ENCODE measurements at places on chromosomes 16 and 17.

GRCh38 chr17:49987681-49988441, 7.2 kb downstream of the DLX3 start:
- no peak for DNase-seq

GRCh38 chr16:16021020-16021419, 71.6 kb downstream of the ABCC1 start:
- no peak for DNase-seq

- DNase-seq = no peak
Observed at GRCh38 chr16:17224879-17225281, 245.9 kb downstream of the XYLT1 start.

DNA sequence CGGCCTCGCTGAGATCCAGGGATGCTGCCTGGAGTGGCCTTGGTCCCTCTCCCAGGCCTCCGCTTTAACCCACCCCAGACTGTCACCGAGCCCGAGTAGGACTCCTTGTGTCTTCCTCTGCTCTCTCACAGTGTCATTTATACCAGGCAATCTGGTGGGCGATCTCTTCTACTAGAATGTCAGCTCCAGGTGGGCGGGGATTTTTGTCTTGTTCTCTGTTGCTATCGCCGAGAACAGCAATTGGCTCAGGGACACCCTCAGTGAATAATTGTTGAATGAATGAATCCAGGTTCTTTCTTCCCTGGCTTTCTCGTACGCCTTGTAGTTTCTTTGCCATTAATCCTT, 591 bp downstream of the DHX38 start:
- no peak for DNase-seq

DNA sequence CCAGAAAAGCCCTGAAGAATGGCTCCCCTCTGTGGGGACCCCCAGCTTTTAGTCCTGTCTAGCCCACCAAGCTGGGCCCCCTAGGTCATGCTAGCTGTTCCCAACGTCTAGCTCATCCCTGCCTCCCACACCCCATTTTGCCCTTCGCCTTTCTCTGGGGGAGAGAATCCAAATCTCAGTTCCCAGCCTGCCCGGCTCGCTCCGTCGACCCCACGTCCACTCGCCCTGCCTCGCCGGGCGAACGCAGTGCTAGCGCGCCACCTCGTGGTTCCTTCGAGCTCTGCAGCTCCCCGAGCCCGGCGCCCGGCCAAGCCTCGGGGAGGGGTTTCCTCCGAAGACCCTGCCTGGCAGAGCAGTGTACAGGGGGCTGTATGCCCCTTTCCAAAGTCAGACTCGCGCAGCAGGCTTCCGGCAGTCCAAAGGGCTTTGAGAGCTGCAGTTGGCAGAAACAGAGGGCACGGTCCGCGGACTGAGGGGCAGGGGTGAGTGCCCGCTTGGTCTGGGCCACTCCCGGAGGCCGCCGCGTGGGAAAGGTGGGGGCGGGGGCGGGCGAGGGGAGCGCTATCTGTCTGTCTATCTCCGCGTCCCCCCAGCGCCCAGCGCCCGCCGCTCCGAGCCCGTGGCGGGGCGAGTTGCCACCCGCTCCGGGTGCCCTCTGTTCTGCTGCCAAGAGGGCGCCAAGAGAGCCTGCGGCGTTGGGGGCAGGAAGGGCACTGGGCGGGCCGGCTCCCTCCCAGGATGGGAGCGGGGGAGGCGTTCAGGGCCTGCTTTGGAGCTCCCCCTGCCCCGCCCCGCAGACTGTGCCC, 1.7 kb upstream of the DLX3 start:
- DNase-seq = no peak

- no peak for DNase-seq
Observed at GRCh38 chr17:57375770-57376225, 119.5 kb downstream of the MSI2 start.

DNA sequence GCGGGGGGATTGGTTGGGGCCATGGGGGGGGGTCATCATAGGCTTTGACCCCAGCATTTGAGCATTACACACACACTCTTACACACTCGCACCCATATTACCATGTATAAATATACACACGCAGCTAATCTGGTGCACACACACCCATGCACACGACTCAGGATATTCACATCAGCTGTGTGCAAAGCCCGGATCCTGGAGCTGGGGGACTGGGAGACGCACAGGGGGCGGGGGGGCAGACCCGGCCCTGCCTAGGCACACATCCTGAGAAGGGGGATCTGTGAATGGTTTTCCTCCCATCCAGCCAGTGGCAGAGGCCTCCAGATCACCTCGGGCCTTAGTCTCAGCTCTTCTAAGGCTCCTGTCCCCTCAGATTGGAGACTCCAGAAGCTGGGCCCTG, 5.6 kb downstream of the ASGR2 start:
- no peak for DNase-seq

GRCh38 chr17:64920026-64920418, 744 bp upstream of the LRRC37A3 start:
- DNase-seq = no peak

DNA sequence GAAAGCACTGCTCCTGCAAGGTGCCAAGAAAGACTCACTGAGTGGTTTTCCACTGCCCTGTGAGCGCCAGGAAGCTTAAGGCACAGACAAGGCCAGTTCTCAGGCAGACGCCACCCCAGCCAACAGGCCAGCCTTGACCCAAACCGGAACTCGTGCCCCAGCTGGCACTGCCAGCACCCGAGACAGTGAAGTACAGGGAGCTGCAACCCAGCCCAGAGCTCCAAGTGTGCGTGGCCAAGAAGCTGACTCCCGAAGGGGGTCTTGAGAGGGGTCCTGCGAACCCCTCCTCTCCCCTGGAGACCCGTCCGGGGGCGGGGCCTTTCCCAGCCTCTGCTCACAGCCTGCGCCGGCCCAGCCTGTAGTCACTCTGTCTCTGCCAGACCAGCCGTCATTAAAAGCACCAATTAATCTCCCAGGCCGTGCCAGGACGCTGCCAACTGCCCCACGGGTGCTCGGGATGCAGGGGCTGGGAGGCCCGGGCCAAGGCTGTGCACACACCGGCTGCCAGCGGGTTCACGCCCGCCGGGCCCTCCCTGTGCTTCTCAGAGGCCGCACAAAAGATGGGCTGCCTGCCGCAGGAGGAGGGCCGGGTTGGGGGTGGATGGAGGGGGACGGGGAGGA, 4.4 kb upstream of the SOX8 start:
- no peak for DNase-seq

- DNase-seq = no peak
Observed at GRCh38 chr17:44105941-44106340, 17.5 kb downstream of the HDAC5 start.

GRCh38 chr17:72705905-72706395, 386.5 kb downstream of the SLC39A11 start:
- no peak for DNase-seq

GRCh38 chr16:70568601-70569237, 45.1 kb downstream of the SF3B3 start:
- no peak for DNase-seq

- no peak for DNase-seq
Observed at GRCh38 chr16:26524281-26524680, 542.4 kb upstream of the C16orf82 start.

DNA sequence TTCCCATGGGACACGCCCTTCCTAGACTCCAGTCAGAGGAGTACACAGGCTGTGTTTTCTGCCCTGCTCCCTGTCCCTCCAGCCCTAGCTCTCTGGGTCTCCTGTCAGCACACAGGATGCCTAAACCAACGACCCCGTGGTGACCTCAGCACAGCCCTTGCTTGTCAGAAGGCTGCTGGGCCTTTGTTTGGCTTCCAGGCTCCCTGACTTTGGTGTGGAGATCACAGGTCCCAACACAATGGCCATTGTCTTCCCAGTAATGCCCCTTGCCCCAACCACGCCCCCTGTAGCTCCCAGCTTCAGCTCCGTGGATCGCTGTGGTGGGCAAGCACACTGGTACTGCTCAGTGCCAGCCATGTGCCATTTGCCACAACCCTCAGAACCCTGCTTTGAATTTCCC, 15.0 kb downstream of the HNF1B start:
- DNase-seq = no peak

- DNase-seq = no peak
Observed at GRCh38 chr17:34706029-34706428, 126.6 kb downstream of the TMEM132E start.

DNA sequence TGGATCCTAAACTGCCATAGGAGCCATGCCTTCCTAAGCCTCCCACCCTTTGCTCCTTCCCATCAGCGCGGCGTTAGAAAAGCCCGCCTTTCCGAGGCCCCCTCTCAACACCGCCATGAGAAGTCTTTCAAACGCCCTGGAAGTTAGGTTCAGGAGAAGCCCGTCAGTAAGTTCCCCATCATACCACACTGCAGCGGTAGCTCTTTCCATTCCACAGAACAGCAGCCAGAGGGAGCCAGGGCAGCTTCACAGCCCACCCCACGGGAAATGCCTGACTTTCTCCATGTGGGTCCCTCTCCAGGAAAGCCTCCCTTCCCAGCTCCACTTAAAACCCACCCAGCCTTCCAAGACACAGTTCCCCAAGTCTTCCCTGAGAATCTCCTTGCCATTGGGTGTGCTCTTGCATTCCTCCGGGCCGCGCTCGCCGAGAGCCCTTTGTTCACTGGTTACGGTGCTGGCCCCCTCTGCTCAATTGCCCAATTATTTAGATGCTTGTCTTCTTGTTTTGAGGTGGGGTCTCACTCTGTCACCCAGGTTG, 28.7 kb downstream of the KIAA0513 start:
- DNase-seq = no peak

DNA sequence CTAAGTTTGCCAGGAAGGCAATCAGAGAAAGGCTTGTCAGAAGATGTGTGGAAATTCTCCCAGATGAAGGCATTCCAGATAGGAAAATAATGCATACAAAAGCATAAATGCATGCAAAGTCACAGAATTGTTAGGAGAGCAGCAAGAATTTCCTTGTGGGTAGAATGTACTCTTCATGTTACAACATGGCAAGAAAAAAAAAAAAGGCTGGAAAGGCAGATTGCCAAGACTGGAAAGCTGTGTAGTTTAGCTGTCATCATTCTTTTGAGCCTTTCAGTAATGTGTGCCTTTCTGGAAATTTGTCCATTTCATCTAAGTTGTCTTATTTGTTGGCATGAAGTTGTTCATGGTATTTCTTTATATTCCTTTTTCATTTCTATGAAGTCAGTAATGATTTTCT, 71.0 kb upstream of the EFCAB3 start:
- no peak for DNase-seq

- no peak for DNase-seq
Observed at GRCh38 chr17:2323629-2324314, 12.5 kb downstream of the TSR1 start.

DNA sequence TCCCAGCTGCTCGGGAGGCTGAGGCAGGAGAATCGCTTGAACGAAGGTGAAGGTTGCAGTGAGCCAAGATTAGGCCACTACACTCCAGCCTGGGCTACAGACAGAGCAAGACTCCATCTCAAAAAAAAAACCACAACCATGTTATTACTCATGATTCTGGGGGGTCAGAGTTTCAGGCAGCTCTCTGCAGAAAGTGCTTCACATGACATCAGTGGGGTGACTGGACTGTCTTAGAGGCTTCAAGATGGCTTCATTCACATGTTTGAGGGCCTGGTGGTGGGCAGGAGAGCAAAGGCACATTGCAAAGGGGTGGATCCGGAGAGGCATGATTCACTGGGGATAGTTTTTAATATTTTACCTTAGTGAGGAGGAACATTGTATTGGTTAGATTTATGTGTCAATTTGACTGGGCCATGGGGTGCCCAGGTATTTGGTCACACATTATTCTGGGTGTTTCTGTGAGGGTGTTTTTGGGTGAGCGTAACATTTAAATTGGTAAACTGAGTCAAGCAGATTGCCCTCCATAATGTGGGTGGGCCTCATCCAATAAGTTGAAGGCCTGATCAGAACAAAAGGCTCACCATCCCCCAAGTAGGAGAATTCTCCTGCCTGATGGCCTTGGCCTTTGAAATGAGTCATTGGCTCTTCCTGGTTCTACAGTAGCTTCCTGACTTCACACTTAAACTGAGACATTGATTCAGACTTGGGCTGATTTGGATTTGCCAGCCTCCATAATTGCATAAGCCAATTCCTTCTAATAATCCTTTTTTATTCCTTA, 109.8 kb downstream of the GOSR1 start:
- DNase-seq = no peak

GRCh38 chr17:79832218-79833109, 6.8 kb downstream of the CBX4 start:
- DNase-seq = no peak

- no peak for DNase-seq
Observed at GRCh38 chr16:50323335-50324011, 45.3 kb downstream of the BRD7 start.

Data from cortex of kidney (tissue), 1 donor.